ENCODE measurements at places on chromosomes 3 and 15. TPM values are rescaled to one million over a fixed set of nuclear protein-coding genes. Genes with fewer than 3 reads are reported as not detected.

Gene GOLGA8J
- total RNA-seq: not detected

Gene KLF15
- total RNA-seq: 30.1 TPM

Gene MKRN3
- 1.3 TPM for total RNA-seq

Gene IMP3
- total RNA-seq: 55.4 TPM

Gene PP2D1
- total RNA-seq: not detected

Gene PRR20G
- total RNA-seq: not detected

Gene ADGRG7
- not detected for total RNA-seq

Gene PLCH1
- total RNA-seq: 0.82 TPM

Gene TRIM59
- 5.6 TPM for total RNA-seq

Gene PEX5L
- total RNA-seq: not detected

Gene PKM
- 135 TPM for total RNA-seq

Gene SYNPR
- 1.4 TPM for total RNA-seq

Gene TMEM207
- total RNA-seq: not detected

Gene RLBP1
- not detected for total RNA-seq

Gene GOLGA6L7
- not detected for total RNA-seq

Gene PRR23B
- not detected for total RNA-seq

DNA sequence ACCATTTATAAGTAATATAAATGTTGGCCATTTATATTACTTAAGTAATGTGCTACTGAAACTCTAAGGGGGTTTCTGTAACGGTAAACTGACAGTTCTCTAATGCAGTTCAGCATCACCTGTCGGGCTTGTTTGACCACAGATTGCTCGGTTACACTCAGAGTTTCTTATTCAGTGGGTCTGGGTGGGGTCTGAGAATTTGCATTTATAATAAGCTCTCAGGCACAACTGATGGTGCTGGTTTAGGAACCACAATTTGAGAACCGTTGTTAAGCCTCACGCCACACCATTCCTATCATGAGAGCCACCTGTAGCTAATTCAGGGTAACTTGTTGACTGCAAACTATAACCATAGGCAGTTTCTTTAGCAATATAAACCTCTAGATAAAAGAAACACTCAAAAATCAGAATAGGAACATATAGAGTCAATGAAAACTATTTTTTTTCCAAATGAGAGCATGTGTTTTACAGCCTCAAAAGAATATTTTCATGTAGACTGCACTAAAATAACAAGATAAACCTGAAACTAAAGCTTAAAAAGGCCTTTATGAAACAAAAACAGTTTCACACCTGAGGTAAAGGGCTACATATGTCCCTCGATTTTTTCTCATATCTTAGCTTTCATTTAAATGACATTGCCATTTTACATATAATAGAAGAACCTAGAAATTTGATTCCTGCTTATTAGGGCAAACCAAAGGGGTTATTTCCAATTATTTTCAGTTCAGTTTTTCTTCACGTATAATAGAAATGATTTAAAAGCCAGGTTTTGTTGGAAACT is 604.8 kb downstream of the UNC13C start:
- H3K27me3 ChIP-seq: no peaks in the 10 kb centered on the region
- no peak overlapping the region for H3K4me3 ChIP-seq
- no peak for DNase-seq

DNA sequence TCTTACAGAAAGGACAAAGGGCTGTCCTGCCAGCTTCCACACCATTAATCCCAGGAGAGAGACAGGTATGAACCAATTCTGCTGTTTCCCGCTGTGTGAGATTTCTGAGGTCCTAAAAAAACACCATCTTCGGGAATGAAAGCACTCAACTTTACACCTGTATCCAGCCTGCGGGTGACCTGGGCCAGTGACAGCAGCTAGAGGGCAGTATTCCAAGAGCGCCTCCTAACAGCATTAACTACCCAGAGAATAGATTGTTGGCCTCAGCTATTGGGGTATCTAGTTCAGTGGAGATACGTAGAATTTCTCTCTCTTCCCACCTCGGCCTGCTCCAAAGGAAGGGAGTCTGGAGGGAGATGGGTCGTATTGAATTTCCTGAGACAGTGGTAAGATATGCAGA is 55.1 kb downstream of the WDR76 start:
- no peaks in the 10 kb centered on the region for H3K4me1 ChIP-seq
- H3K4me3 ChIP-seq: no peak overlapping the region
- no peak overlapping the region for H3K27ac ChIP-seq
- H3K27me3 ChIP-seq: no peaks in the 10 kb centered on the region
- DNase-seq: no peak
- H3K36me3 ChIP-seq: no peaks in the 10 kb centered on the region

GRCh38 chr3:181976526-181976925 is 264.8 kb downstream of the SOX2 start:
- no peak overlapping the region for H3K27ac ChIP-seq
- H3K4me1 ChIP-seq: no peaks in the 10 kb centered on the region
- H3K27me3 ChIP-seq: no peaks in the 10 kb centered on the region
- no peaks in the 10 kb centered on the region for H3K36me3 ChIP-seq

DNA sequence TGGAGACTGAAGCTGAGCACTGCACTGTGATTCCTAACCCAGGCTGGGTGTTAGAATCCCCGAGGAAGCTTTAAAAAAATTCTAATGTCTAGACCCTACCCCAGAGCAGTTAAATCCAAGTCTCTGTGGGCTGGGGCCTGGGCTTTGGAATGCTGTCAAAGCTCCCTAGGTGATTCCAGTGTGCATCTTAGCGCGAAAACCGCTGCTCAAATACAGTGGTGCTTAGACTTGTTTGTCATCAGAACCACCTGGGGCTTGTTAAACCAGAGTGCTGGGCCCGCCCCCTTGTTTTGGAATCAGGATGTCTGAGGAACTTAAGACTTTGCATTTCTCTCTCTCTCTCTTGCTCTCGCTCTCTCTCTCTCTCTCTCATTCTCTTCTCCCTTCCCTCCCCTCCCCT is 20.7 kb downstream of the RHCG start:
- H3K27ac ChIP-seq: no peak overlapping the region
- DNase-seq: no peak
- no peak overlapping the region for H3K4me3 ChIP-seq

- no peaks in the 10 kb centered on the region for H3K27me3 ChIP-seq
- no peaks in the 10 kb centered on the region for H3K36me3 ChIP-seq
- H3K4me3 ChIP-seq: no peak overlapping the region
- DNase-seq: no peak
- no peak overlapping the region for H3K27ac ChIP-seq
Measured at GRCh38 chr15:52636459-52636858, 42.7 kb downstream of the ATOSA start.

GRCh38 chr3:25423780-25424588 is 4.1 kb upstream of the RARB start:
- peaks cover 28% of the 10 kb centered on the region for H3K4me1 ChIP-seq
- H3K27me3 ChIP-seq: no peaks in the 10 kb centered on the region
- H3K4me3 ChIP-seq: no peak overlapping the region
- DNase-seq: no peak

GRCh38 chr3:64954995-64955636 is 267.3 kb upstream of the ADAMTS9 start:
- H3K4me3 ChIP-seq: no peak overlapping the region
- H3K27ac ChIP-seq: peak overlapping the region; percentile 15
- H3K36me3 ChIP-seq: no peaks in the 10 kb centered on the region
- H3K27me3 ChIP-seq: no peaks in the 10 kb centered on the region
- H3K4me1 ChIP-seq: peaks cover 18% of the 10 kb centered on the region
- DNase-seq: no peak

DNA sequence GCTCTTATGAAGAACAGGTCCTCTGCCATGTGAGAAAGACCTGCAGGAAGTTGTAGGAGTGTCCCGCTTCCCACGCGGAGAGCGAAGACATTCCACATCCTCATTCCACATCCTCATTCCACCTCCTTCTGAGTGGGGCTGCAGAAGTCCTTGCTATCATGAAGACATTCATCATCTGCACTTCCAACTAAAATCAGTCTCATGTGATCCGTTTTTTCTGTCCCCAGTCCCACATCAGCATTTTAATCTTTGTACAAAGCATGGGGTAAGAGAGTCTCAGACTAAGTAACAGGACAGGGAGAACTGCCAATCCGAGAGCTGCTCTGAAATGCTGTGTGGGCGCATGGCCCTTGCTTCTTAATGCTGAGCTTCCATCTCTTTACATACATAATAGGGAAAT is 227.2 kb downstream of the RSRC1 start:
- no peaks in the 10 kb centered on the region for H3K27me3 ChIP-seq
- no peak overlapping the region for H3K27ac ChIP-seq
- no peaks in the 10 kb centered on the region for H3K36me3 ChIP-seq
- H3K4me1 ChIP-seq: no peaks in the 10 kb centered on the region
- no peak for DNase-seq

DNA sequence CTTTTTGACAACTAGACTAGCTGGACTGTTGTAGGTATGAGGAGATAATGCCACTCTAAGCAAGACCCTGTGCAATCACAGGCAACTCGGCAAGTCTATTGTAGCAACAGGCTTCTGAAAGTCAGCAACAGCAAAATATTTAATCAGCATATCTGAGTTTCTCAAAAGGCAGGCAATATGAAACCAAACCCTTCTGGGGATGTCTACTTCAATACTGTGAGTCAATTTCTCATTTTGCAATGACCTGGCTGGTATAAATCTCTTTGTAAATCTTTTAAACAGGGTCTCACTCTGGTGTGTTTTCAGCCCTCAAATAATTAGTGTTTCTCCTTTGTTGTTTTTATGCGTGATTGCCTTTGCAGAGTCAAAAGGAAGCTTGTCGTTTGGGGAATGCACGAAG is 1044.5 kb downstream of the NTRK3 start:
- no peaks in the 10 kb centered on the region for H3K36me3 ChIP-seq
- H3K4me3 ChIP-seq: no peak overlapping the region
- H3K27ac ChIP-seq: no peak overlapping the region
- no peaks in the 10 kb centered on the region for H3K27me3 ChIP-seq
- H3K4me1 ChIP-seq: no peaks in the 10 kb centered on the region
- no peak for DNase-seq

DNA sequence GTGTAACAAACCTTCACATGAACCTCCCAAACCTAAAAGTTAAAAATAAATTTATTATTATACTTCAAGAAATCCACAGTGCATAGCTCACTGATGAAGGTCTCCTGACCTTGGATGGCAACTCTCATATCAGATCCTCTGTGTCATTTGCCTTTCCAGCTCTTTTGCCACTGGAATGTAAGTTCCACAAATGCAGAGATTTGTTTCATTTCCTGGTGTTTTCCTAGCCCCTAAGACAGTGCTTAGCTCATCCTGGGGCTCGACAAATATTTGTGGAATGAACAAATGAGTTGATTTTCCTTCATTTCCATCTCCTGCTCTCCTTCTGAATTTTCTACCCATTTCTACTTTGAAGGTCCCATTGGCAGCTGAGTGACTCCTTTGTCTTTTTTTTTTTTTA is 56.0 kb downstream of the FRMD4B start:
- no peaks in the 10 kb centered on the region for H3K4me1 ChIP-seq
- no peaks in the 10 kb centered on the region for H3K36me3 ChIP-seq
- no peak overlapping the region for H3K4me3 ChIP-seq
- H3K27ac ChIP-seq: no peak overlapping the region
- no peak for DNase-seq

DNA sequence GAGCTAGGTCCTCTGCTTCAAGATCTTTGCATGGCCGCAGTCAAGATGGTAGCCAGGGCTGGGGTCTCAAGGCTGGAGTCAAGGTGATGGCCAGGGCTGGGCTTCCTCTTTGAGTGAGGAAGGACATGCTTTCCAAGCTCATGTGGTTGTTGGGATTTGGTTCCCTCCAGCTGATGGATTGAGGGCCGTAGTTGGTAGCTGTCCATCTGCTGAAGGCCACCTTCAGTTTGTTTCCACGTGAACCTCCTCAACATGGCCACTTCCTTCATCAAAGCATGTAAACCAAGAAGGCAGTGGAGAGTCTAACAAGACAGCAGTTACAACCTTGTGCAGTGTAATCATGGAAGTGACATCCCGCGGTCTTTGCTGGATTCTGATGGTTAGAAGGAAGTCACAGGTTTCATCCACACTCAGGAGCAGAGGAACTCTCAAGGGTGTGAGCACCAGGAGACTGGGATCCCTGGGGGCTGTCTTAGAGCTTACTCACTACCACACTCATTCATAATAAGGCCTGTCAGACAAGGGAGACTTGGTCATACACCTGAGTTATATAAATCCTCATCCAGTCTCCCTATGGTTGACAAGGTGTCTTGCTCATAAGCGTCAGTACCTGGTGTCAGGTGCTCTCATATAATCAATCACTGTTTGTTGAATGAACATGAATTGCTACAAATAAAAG is 42.1 kb downstream of the ABHD5 start:
- no peak overlapping the region for H3K27ac ChIP-seq
- no peak for DNase-seq
- no peaks in the 10 kb centered on the region for H3K4me1 ChIP-seq

- H3K4me1 ChIP-seq: peaks cover 73% of the 10 kb centered on the region
- H3K27me3 ChIP-seq: no peaks in the 10 kb centered on the region
- H3K36me3 ChIP-seq: peaks cover 13% of the 10 kb centered on the region
Measured at GRCh38 chr3:46927718-46928073, 48.8 kb downstream of the CCDC12 start.

Data from sigmoid colon (tissue), 7 donors.